ENCODE measurements at places on chromosomes 3 and 15. TPM values are rescaled to one million over a fixed set of nuclear protein-coding genes. Genes with fewer than 3 reads are reported as not detected.

DNA sequence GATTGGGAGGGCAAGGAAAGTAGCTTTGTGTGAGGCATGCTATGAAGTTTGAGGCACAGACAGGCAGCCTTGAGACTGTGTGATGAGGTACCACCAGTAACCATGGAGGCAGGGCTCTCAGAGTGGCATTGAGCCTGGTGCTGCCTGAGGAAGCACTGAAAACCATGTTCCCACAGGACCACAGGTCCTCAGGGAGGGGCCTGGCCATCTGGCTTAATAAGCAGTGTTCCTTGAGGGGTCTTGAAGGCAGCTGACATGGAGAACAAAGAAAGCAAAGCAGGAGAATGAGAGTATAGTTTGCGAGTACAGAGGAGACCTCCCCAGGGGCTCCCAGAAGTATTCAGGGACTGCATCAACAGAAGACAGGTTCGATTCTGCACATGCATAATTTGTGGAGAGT, 346.6 kb downstream of the EPHB1 start:
- DNase-seq, result no peak

- no peak for DNase-seq
These were observed 292.8 kb downstream of the BCHE start for GRCh38 chr3:165544432-165544831.

DNA sequence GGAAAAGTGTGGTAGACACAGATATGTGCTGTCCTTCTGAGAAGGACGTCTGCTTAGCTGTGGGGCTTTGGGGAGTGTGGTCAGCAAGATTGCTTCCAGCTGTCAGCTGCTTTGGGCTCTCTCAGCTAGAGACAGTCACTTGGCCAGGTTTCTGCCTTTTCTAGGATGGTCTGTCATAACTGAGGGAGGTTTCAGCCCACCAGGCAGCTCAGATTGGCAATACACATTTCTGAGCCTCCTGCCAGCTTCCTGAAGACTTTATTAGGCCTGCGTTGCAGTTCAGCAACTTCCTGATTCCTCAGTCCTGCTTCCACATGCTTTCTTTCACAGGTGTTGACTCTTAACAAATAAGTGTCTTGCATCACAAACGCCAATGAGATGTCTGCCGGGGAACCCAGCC, 286.5 kb downstream of the SQOR start:
- DNase-seq, result no peak

DNA sequence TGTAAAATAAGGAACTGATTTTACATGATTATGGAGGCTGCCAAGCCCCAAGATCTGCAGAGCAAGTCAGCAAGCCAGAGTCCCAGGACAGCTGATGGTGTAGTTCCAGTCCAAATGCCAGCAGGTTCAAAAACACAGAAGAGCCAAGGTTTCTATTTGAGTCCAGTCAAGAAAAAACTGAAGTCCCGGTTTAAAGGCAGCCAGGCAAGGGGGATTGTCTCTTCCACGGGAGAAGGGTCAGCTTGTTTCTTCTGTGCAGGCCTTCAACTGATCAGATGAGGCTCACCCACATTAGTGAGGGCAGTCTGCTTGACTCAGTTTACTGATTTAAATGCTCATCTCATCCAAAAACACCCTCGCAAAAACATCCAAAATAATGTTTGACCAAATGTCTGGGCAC, 246.2 kb downstream of the PLCL2 start:
- no peak for DNase-seq

DNA sequence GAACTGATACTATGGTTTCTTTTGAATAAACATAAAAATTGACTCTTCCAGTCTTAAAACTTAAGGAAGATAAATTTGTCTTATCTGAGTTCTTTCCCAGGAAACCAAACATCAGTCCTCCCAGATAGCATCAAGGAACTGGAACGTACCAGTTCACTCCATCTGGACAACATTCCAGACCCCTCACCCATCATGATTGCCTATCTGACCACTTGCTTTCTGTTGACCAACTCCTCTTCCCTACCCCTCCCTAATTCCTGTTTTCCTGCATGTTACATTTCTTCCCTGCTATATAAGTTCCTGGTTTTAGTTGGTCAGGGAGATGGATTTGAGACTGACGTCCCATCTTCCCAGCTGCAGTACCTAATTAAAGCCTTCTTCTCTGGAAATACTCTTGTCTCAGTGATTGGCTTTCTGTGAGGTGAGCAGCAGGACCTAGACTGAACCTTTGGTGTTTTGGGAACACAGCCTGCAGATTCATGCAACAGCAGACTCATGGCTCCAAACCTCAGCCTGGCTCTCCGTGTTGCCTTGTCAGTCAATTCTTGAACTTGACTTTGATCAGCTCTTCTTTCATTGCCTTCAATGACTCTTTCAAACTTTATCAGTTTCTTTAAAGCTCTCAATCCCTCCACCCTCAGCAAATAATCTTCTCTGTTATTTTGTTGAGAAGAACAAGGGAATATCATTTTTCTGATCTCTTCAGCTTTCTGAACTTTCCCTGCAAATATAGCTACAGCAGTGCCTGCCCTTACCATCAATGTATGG, 123.6 kb downstream of the RPL22L1 start:
- DNase-seq, result no peak

GRCh38 chr15:79978260-79978654, 7.3 kb upstream of the BCL2A1 start:
- no peak for DNase-seq

Gene LMAN1L
- not detected for polyA plus RNA-seq

Gene SAMMSON
- polyA plus RNA-seq, result 0.23 TPM

Gene NEK10
- 0.92 TPM for polyA plus RNA-seq

Gene ADGRG7
- not detected for polyA plus RNA-seq

Gene ASB7
- polyA plus RNA-seq, result 7.8 TPM
